Stimulated activated CD8-positive, alpha-beta memory T cell treated with anti-CD3 and anti-CD28 coated beads, Interleukin-4, amount 100 ng/mL, for 1 hour (primary cell): ENCODE measurements at places on chromosomes 16 and 17.

- DNase-seq: no peak
These were observed 188.7 kb upstream of the TNRC6C start for GRCh38 chr17:77769762-77770161.

DNA sequence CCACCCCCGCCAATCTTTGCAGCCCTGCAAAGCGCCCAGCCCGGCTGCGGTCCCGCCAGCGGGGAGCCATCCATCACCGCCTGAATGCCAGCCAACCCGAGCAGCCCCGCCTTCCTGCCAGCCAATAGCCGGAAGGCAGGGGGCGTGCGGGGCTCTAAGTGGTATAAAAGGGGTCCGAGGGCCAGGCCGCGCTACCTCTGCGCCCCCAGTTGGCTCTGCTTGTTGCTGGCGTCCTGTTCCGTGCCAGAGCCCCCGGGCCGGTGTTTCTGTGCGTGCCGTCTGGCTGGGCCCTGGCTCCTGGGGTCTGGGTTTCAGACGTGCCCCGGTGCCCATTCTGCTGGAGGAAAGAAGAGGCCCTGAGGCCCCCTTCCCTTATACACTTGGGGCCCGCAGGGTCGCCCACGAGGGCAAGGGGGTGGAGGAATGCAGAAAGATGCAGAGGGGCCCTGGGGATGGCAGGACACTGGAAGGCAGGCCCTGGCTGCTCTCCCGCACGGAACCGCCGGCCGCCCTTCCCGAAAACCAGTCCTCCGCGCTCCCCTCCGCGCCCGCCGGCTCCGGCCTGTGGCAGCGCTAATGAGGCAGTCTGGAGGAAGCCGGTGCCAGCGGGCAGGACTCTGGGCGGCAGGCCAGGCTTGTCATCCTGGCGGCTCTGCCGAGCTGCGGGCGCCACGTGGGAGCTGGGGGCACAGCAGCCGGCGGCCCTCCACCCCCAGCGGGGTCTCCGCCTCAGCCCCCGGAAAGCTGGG lies 14.0 kb downstream of the COPZ2 start:
- DNase-seq: no peak

DNA sequence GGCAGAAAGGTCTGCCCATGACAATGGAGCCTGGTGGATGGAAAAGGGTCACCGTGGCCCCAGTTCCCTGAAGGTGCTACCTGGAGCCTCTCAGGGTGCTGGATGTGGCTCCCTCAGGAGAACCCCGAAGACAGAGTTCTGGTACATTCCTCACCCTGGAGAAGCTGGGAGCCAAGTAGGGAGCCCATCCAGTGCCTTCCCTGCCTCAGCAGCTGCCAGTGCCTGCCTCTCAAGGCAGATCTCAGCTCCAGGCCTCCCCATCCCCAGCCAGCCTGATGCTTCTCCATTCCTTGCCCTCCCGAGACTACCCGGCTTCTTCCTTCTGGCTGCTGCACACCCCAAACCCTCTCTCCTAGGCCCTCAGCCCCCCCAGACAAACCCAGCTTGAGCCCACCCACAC lies 20.5 kb downstream of the SCGB1C2 start:
- no peak for DNase-seq

GRCh38 chr17:17073581-17074403 lies 31.5 kb downstream of the MPRIP start:
- no peak for DNase-seq

GRCh38 chr16:61233713-61234112 lies 802.5 kb downstream of the CDH8 start:
- DNase-seq: no peak

- no peak for DNase-seq
These were observed 16.2 kb downstream of the SKAP1 start for GRCh38 chr17:48413613-48414405.

DNA sequence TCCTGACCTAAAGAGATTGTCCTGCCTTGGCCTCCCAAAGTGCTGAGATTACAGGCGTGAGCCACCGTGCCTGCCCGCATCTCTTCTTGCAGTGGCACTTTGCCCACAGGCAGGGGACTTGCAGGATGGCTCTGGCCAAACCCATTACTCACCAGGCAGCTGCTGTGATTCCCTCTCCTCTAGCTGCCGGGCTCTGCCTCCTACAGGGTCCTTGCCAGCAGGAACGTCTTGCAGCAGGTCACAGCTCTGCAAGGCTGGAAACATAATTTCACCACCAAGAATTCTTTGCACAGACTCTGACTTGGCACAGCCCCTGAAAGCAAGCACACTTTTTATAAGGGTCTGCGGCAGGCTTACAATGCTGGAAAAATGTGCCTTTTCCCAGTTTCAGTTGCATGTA lies 20.3 kb downstream of the COX4I1 start:
- DNase-seq: no peak

GRCh38 chr17:81376946-81377714 lies 18.1 kb upstream of the BAHCC1 start:
- no peak for DNase-seq

DNA sequence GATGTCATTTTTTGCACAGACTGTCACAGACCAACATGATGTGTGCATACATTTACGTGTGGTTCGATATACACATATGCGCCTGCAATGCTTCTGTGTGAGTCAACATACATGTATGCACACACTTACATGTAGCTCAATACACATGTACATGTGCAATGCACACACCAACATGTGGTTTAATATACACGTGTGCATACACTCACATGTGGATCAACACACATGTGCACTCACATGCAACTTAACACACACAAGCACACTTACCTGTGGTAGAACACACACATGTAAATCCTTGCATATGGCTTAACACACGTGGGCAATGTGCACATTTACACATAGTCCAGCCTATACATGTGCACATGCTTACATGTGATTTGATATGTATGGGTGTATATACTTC lies 97.5 kb downstream of the CYLD start:
- no peak for DNase-seq

- no peak for DNase-seq
These were observed 172.5 kb downstream of the AXIN2 start for GRCh38 chr17:65388911-65389310.

GRCh38 chr17:56637254-56637653 lies 43.8 kb downstream of the NOG start:
- no peak for DNase-seq

DNA sequence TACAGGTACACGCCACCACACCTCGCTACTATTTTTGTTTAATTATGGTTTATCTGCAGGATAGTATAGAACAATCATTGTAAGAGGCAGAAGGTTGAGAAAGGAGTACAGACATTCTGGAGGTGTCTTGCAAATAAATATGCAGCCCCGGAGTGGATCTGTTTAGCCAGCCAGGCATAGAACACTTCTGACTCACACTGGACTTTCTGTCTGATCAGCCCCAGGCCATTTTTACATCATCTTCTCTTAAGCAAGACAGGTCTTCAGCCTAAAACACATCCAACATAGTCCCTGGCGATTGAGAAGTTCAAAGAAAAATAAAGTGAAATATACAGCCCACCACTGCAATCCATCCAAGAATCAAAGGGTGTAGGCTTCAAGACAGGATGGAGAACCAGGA lies 81.4 kb downstream of the XYLT1 start:
- no peak for DNase-seq

GRCh38 chr17:9208381-9209105 lies 187.2 kb downstream of the NTN1 start:
- DNase-seq: no peak

- no peak for DNase-seq
These were observed 17.1 kb downstream of the DEF8 start for GRCh38 chr16:89965447-89966225.

DNA sequence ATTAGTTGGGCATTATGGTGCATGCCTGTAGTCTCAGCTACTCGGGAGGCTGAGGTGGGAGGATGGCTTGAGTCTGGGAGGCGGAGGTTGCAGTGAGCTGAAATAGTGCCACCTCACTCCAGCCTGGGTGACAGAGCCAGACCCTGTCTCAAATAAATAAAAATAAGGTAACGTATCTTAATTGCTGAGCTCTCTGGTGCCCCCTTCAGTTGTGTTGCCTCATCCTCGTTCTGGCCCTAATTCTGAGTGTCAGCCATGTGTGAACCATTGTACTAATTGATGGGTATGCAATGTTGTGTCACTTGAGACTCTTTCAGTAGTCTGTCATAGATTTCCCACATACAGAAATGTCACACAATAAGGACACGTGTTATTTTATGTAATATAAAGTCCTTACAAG lies 363.1 kb upstream of the RBFOX1 start:
- DNase-seq: no peak

GRCh38 chr17:66619206-66619605 lies 215.7 kb upstream of the CACNG5 start:
- DNase-seq: no peak

DNA sequence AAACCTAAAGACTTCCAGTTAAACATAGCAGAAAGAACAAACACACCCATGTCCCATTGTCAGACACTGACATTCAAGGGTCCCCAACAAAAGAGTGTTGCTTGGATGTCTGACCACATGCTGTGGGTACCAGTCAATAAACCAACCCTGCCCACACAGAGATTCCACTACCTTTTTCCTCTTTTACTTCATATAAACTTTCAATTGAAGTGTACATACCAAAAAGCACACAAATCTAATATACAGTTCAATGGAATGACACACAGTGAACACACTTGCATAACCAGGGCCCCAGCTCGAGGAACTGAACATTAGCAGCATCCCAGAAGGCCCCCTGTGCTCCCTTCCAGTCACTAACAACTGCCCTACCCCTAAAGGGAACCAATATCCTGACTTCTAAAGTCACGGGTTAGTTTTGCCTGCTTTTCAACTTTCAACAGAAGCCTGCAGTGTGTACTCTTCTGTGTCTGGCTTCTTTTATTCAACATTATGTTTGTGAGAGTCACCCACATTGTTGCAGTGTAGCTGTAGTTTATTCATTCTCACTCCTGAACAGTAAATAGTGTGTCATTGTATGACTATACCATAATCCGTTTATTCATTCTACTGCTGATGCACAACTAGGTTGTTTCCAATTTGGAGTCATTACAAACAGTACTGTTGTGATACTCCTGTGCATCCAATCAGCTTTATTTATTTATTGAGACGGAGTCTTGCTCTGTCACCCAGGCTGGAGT lies 18.0 kb downstream of the CFDP1 start:
- DNase-seq: no peak

DNA sequence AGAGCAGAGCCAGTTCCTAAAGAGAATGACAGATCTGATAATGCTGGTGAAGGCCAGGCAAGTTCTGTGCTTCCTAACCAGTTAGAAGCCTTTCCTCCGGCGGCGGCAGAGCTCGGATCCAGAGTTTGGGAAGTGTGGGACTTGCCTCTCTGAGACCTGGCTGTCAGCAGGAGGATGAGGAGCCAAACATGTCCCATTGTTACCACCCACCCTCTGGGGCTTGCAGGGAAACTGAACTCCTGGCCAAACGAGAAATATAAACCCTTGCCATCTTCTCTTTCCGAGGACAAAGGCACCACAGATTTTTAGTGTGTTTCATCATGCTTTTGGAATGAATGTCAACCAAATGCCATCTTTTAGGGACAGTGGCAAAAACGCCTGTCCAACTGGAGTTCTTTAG lies 80.2 kb upstream of the SMURF2 start:
- no peak for DNase-seq
